Kidney (tissue), 22 donors: ENCODE measurements at places on chromosomes 3 and 15.

GRCh38 chr3:6657591-6657990 lies 203.3 kb upstream of the GRM7 start:
- DNase-seq: no peak

DNA sequence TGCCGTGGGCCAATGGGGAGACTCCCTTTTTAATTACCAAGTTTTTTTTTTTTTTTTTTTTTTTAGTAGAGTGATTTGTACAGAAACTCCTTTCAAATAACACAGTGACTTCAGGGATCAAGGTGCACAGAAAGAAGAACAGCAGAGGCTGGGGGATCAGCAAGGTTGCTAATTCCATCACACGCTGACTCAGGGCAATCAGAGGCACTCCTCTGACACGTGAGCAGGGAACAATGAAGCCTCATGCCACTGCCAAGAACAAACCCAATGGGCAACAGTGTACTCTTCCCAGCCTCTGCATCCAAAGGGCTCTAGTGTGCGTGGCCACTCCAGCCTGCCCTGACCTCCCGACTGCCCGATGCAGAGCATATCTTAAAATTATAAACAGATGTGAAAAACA lies 186.7 kb upstream of the WNT5A start:
- DNase-seq: no peak

- DNase-seq: no peak
Observed at GRCh38 chr3:72855001-72855400, 6.8 kb upstream of the SHQ1 start.

- no peak for DNase-seq
Observed at GRCh38 chr3:53192608-53193007, 31.6 kb downstream of the PRKCD start.

GRCh38 chr3:171354049-171354705 lies 106.0 kb downstream of the TNIK start:
- DNase-seq: no peak

- no peak for DNase-seq
Observed at GRCh38 chr3:49668414-49668797, 5.7 kb upstream of the APEH start.
